ENCODE measurements at places on chromosomes 16 and 17.

GRCh38 chr17:8696906-8697305 is 47.7 kb downstream of the CCDC42 start:
- DNase-seq, result no peak

DNA sequence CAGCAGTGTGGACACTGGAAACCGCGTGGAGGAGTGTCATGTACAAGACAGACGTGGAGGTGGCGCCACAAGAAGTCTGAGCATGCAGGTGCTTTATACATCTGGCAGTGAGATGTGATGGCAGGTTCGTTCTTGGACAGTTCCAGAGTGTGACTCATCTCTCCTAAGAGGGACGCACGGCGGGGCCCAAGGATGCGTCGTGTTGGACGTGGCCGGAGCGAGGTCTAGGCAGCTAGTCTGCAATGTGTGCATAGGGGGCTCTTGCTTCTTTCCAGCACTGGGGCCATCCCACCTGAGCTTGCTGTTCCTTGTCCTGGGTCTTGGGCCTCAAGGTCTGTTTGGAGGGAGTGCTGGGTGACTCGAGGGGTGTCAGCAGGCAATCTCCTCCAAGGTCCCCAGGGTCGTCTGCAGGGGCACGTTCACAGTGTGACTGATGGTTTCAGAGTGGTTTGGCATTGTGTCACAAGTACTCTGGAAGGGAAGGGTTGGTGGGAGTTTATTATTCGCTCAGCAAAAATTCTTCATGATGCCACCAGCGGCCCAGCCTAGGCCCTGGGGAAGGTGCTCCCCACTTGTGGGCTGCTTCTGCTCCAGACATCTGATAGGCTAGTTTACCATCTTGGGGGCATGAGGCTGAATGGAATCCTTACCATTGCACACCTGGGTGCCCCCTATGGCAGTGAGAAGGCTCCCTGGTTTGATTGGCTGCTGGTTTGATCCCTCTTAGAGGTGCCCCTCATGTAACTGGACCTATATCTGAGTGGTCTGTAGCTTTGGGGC is 22.1 kb downstream of the SPACA3 start:
- no peak for DNase-seq

DNA sequence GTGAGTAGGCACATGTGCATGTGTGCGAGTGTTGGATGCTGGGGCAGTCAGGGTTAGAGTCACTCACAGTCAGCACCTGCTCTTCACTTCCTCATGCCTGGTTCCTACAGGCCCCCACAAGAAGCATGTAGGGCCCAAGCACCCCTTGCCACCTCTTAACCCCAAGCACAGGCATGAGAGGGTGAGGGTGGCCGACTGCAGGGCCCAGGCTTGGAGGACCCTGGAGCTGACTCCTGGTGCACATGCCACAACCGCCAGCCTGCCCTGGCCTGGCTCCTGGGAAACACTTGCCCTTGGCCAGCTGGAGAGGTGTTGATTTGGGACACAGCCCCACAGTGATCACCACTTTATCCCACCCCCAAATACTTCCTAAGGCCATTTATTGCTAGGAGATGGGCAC is 16.9 kb upstream of the CDRT15L2 start:
- no peak for DNase-seq

DNA sequence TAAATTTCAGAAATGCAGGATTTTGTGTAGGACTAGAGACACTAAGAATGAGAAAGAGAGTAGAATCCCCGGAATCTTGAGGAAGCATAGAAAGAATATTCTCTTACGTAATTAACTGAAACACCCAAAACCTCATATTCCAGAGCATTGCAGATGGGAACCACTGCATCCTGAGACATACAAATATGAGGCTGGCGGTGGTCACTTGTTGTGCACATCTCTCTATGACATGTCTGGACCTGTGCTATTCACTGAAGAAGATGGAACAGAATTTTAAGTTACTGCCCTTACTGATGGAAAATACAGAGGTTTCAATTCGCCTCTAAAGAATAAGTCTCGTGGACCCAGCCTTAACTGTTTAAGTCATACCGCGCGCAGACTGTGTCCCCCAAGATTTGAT is 806 bp downstream of the RAD51C start:
- no peak for DNase-seq

GRCh38 chr17:74211912-74212208 is 1.5 kb upstream of the TTYH2 start:
- peak; percentile 17 for DNase-seq

- DNase-seq, result no peak
Observed at GRCh38 chr17:63927464-63928171, 4.5 kb downstream of the CD79B start.

- no peak for DNase-seq
Observed at GRCh38 chr17:74529243-74529642, 2.0 kb downstream of the CD300LB start.

- DNase-seq, result no peak
Observed at GRCh38 chr17:6669479-6670212, 18.1 kb downstream of the C17orf100 start.

- DNase-seq, result peak; percentile 76
Observed at GRCh38 chr16:14529010-14529669, 100.9 kb downstream of the PARN start.

- DNase-seq, result no peak
Observed at GRCh38 chr17:17535957-17536356, 39.8 kb upstream of the RASD1 start.

GRCh38 chr17:40415390-40415789 is 2.3 kb downstream of the TOP2A start:
- DNase-seq, result peak; percentile 17

DNA sequence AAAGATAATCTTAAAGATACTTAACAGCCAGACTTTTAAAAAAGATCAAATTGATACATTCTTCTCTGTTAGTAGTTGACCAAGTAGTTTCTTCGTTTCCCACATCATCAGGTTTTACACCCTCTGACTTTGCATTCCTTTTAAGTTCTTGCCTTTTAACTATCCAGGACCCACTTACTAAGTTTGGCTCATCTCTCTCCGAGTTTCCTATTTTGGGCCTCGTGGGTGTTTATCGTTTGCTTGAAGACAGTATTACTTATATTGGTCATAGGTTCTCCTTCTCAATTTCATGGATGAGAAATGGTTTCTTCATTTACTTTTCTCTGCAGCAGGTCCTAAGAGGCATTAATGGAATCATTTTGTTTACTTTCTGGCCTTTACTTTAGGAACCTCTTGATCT is 43.2 kb downstream of the RPA1 start:
- no peak for DNase-seq

- no peak for DNase-seq
Observed at GRCh38 chr17:72759301-72759700, 333.2 kb downstream of the SLC39A11 start.
